Activated CD4-positive, alpha-beta T cell treated with anti-CD3 and anti-CD28 coated beads, Interleukin-2, amount 50 U/mL, for 24 hours (primary cell): ENCODE measurements at places on chromosomes 2 and 18.

DNA sequence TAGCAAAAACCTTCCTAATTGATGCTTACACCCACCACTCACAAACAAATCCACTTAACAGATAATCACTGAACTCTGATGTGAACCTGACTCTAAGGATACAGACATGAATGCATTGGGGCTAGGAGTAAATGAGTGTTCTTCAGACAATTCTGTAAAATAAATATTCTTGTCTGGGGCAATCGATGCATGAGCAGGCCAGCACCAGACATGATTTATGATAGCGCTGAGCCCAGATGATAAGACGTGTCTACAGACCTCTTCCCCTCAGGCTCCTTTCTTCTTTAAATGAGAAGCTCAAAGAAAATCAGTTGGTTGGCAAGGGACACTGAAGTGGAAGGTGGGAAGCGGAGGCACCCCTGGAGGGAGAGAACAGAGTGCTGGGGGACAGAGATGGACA is 27.3 kb upstream of the BIN1 start:
- DNase-seq, result no peak

GRCh38 chr2:190635781-190636180 is 13.1 kb upstream of the NAB1 start:
- no peak for DNase-seq

GRCh38 chr2:196409376-196409775 is 230.1 kb upstream of the CCDC150 start:
- no peak for DNase-seq

- no peak for DNase-seq
Measured at GRCh38 chr18:31317860-31318259, at the start of gene DSG1. Gene DSG1 (plus strand): TSS chr18:31318160. CDS start chr18:31318301, 141 bp downstream.

GRCh38 chr18:60007661-60008060 is 107.9 kb downstream of the PMAIP1 start:
- no peak for DNase-seq

DNA sequence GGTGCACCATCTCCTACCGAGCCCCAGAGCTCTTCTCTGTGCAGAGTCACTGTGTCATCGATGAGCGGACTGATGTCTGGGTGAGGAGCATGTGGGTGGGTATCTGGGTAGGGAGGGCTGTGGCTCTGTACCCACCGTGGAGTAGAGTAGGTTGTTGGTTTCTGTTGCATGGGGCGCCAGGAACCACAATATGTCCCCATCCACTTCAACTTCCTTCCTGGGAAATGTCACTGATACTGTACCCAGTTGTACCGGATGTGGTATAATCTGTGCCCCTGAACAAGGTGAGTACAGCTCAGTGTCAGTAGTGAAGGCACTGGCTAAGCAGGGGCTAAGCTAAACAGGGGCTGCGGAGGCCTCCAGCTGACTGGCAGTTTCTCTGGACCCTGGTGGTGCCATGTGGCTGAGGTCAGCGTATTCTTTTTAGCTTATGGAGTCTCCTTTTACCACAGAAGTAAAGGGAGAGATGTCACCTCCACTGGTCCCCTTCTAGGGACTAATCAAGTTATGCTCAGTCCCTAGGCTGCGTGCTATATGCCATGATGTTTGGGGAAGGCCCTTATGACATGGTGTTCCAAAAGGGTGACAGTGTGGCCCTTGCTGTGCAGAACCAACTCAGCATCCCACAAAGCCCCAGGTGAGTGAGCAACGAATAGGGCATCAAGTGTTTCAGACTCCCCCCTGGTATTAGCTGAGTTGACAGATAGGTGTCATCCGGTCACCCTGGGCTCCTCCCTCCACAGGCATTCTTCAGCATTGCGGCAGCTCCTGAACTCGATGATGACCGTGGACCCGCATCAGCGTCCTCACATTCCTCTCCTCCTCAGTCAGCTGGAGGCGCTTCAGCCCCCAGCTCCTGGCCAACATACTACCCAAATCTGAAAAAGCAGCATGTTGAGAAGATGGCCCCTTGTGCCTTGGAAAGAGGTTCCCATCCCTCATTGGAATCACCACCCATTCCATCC is 2.7 kb downstream of the STK16 start:
- DNase-seq, result no peak

- no peak for DNase-seq
Measured at GRCh38 chr18:64936671-64937070, 787.8 kb upstream of the LINC00305 start.

GRCh38 chr2:232699110-232699509 is 2.0 kb downstream of the GIGYF2 start:
- no peak for DNase-seq

GRCh38 chr18:59605633-59606192 is 91.5 kb downstream of the CCBE1 start:
- DNase-seq, result no peak

- no peak for DNase-seq
Measured at GRCh38 chr18:77004555-77005380, 127.8 kb downstream of the MBP start.

DNA sequence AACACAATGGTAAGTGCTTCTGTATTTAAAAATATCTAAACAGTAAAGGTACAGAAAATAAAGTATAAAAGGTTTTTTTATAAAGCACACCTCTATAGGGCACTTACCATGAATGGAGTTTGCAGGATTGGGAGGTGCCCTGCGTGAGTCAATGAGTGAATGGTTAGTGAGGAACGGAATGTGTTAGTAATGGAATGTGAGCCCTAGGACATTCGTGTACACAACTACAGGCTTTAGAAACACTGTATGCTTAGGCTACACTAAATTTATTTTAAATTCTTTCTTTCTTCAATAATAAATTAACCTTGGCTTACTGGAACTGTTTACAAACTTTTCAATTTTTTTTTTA is 337.9 kb upstream of the SLC39A10 start:
- no peak for DNase-seq

DNA sequence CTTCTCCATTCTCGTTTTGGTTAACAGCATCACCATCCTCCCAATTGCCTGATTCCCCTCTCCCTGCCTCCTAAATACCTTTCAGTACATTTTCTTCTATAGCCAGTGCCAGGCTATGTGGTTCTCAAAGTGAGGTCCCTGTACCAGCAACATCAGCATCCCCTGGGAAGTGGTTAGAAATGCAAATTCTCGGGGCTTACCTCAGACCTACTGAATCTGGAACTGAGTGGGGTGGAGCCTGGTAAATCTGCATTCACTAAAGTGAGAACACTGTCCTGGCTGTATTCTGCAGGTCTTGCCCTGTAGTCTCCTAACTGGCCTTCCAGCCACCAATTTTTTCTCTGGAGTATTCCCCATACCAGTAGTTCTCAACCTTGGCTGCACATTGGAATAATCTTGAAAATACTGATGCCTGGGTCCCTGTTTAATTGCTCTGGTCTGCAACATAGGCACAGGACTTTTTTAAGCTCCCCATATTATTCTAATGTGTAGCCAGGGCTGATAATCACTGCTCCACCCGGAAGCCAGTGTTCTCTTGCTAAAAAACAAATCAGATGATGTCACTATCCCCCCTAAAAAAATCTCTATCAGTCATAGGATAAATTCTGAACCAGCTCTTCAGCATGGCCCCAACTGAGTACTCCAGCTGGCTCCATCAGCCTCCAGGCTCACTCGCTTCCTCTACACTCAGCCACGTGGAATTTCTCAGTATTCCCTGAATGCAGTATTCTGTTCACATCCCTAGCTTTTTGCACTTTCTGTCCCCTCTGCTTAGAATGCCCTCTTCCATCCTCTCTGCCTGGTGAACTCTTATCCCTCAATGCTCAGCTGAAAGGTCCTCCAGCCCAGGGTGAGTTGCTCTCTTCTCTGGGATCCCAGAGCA is 98.4 kb downstream of the CDK15 start:
- no peak for DNase-seq

DNA sequence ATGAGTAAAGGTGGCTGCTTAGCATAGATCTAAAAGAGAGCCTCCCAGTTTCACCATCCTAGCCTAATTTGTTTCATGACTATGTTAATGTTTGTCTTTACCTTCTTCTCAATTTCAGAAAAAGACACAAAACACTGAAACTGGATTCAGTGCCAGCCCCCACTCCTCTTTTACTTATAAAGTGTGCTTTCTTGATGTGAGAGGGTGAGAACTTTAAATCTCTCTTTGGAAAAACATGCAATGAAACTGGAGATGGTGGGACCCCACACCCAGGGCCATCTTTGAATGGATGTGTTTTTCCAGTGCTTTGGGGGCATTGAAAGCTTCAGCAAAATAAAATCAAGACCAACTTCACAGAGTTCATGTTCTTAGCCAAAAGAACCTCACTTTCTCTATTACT is 185.9 kb downstream of the CYRIA start:
- no peak for DNase-seq

DNA sequence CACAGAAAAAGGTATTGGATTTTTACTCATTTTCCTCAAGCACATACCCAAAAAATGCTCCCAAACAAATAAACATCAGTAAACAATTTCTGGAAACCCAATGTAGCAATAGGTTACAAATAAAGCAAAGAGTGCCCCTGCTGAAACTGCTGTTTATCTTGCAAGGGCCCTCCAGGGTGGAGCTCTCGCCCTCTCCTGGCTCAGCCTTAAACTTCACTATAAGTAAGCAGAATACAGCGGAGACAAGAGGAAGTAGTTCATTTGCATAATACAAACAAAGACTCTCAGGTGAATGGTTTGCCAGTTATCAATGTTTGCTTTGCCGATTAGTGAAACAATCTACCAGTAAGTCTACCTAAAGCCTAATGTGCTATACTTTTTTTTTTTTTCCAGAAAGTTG is 437.6 kb downstream of the DLGAP1 start:
- no peak for DNase-seq

GRCh38 chr18:79855147-79855933 is 57.6 kb downstream of the KCNG2 start:
- no peak for DNase-seq

DNA sequence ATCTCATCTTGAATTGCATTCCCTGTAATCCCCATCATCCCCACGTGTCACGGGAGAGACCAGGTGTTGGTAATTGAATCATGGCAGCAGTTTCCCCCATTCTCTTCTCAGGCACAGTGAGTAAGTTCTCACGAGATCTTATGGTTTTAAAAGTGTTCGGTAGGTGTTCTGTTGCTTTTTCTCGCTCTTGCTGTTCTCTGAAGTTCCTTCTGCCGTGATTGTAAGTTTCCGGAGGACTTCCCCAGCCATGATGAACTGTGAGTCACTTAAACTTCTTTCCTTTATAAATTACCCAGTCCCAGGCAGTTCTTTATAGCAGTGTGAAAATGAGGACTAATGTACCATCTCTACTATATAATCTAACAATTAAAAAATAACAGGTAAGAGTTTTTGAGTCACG is 409.9 kb upstream of the NRXN1 start:
- DNase-seq, result no peak

GRCh38 chr2:120750488-120751210 is 15.0 kb downstream of the GLI2 start:
- no peak for DNase-seq

GRCh38 chr2:191176305-191176704 is 25.5 kb upstream of the STAT4 start:
- no peak for DNase-seq

DNA sequence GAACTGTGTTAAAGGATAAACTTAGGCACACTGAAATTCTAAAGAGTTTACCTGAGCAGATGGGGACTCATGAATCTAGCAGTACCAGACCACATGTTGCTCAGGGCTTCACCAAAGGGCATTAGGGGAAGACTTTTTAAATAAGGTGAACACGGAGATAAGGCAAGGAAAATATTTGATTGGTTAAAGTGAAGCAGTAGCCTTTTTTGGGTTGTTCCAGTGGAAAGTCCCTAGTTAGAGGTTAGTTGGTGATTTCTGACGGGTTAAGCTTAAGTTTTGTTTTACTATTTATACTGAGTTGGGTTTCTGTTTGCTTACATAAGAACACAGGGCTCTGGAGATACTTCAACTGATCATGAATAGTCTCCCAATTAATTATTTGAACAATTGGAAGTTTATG is 722.5 kb downstream of the SOCS6 start:
- DNase-seq, result no peak

GRCh38 chr2:238716171-238716570 is 131.7 kb upstream of the TWIST2 start:
- DNase-seq, result no peak

DNA sequence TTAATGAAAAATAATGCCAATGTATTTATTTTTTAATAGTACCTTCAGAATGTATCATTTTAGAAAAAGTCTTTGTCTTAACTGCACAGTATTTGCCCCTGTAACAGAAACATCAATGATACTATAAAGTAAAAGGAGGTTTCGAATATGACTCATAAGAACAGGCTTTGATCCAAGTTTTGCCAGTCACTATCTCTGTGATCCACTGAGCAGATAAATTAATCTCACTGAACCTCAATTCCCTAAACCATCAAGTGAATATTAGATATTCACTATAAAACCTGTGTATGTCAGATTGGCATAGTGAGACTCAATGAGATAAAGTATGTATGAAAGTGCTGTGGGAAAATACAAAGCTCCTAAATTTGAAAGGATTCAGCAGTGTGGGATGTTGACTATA is 292.1 kb downstream of the EXOC6B start:
- no peak for DNase-seq

DNA sequence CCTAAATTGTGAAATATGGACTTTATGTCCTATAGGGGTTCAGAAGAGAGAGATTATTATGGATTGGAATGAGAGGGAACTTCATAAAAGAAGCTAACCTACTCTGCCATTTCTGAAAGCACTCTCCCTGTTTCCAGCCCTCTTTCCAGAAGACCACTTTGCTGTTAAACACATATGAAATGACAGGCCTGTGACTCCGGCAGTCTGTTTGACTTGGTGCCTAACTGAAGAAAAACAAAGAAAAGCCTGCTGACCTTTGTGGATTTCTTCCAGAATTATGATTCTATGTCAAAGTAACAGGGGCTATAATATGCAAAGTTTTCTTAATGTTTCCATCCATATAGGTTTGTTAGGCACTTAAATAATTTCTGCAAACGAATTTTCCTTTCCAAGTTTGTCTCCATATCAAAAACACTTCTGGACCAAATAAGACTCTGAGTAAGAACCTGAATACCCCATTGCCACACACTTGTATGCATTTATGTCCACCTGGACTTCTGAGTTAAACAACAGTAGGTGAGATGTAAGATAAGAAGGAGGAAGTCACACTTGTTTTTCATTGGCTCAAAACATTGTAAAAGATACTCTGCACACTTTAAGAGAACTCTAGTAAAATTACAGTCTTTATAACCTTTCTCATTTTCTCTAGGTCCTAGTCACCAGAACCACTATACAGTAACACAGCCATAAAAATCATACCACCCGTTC is 111.7 kb downstream of the PIEZO2 start:
- no peak for DNase-seq

DNA sequence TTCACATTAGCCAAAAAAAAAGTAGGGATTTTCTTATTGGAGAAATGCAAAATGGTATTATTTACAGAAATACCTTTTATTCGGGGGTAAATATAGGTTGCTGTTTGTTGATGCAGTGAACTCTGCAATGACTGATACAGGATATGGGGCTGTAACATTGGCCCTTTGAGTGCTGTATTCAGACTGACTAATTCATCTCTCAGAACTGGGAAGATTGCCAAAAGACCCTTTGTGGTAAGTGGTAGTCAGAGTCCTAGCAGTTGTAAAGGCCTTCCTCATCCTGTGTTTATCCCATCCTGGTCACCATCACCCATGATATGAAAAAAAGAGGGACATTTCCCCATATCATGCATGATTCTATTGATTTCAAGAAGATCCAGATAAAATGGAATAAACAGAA is 14.0 kb upstream of the DCC start:
- DNase-seq, result no peak
